Fibroblast of upper back skin (primary cell): ENCODE measurements at places on chromosomes 3 and 15.
A peak's percentile ranks its signal among the peaks of the same experiment; 100 is the strongest.

DNA sequence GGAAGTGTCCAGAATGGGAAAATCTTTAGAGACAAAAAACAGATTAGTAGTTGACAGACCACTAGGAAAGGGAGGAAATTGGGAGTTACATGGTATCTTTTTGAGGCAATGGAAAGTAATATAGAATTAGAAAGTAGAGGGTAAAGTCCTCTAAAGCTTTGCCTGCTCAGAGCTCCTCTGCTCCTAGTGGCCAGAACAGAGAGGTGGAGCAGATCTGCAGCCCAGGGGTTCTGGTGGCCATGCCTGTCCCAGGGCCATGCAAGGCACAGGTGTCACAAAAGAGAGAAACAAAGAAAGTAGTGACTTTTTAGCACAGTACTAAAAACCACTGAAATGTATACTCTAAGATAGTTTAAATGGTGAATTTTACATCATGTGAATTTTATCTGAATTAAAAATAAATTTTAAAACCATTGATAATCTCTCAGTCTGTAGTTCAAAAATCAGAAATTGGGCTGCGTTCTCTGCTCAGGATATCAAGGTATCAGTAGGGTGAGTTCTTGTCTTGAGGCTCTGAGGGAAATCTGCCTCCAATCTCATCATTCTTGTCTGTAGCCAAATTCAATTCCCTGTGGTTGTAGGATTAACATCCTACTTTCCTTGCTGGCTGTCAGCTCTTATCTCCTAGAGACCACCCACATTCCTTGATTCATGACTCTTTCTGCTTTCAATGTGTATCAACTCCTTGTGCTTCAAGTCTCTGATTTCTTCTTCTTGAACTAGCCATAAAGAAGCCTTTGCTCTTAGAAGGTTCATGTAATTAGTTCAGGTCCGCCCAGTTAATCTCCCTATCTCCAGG, 23.6 kb downstream of the PYGO1 start:
- no peak for DNase-seq

- DNase-seq = no peak
These were observed 196.5 kb upstream of the ATP11B start for GRCh38 chr3:182596676-182597410.

- DNase-seq = no peak
These were observed 58.9 kb downstream of the CD47 start for GRCh38 chr3:108031895-108032294.

GRCh38 chr15:47870956-47871625, 153.8 kb downstream of the SEMA6D start:
- peak; percentile 78 for DNase-seq

- no peak for DNase-seq
These were observed 82.4 kb upstream of the PTX3 start for GRCh38 chr3:157354254-157354653.

DNA sequence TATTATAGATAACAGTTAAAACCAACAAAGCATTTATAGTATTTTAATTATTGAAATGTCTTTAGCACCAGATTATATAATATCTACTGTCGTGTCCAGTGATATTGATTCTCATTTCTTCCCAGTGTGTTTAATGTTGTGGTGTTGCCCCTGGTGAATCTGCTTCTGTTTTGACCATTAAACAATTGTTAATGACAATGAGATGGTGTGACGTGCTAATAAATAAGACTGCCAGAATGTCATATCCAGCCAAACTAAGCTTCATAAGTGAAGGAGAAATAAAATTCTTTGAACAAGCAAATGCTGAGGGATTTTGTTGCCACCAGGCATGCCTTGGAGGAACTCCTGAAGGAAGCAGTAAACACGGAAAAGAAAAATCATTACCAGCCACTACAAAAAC, 480.0 kb upstream of the ROBO1 start:
- DNase-seq = no peak

DNA sequence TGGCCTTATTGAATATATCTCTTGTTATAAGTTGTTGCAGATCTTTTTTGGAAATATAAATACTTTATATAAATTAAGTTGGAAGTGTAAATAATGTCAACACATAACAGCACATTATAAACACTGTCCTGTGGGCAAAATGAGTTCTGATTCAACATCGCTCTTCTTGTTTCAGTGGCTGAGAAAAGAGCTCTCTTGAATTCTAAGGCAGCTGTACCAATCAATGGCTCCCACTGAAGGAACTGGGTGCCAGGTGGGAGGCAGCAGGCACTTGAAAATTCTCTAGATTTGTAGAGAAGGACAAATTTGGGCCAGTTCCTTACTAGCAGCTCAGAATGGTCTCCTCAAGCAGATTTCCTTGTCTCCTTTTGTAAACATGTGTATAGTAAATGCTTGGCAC, 45.6 kb downstream of the CHST2 start:
- no peak for DNase-seq

DNA sequence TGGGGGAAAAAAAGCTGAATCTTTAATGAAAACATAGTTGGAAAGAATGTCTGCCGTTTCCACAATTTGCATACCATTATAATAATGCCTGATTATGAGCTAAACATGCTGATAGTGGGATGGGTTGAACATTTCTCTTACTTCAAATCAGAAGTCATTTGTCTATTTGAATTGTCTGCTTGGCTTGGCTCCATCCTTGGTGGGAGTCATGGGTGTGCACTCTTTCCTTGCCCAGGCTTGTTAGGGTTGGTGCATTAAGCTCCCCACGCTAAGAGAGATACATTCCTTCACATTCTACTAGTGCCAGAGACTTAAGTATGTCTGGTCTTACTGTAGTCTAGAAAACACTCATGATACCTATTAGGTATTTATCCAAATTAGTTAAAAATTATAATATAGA, 121.4 kb upstream of the RARB start:
- DNase-seq = no peak

GRCh38 chr3:18188491-18188890, 236.6 kb downstream of the SATB1 start:
- DNase-seq = no peak

DNA sequence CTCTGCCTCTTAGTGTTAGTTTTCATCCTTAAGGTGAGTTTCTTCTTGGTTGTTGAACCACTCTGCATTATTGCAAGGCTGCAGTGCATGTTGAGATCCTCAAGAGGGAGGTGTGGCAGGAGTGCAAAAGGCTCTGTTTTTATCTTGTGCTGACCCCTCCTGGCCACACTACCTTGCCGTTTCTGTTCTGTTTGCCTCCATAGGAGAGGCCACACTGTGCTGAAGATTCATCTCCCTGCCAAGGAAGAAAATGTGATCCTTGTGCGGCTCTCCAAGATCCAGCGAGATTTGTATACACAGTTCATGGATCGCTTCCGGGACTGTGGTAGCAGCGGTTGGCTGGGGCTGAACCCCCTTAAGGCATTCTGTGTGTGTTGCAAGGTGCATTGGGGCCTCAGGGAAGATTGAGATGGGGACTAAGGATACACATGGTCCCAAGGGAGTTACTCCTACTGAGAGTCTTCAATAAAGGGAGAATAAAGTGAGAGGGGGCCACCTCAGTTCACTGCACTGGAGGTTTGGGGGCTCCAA, 33.0 kb upstream of the TEX264 start:
- DNase-seq = peak; percentile 36

GRCh38 chr15:83462953-83463433, 15.9 kb downstream of the SH3GL3 start:
- no peak for DNase-seq

GRCh38 chr15:88982304-88982945, 69.2 kb upstream of the MFGE8 start:
- peak; percentile 81 for DNase-seq

DNA sequence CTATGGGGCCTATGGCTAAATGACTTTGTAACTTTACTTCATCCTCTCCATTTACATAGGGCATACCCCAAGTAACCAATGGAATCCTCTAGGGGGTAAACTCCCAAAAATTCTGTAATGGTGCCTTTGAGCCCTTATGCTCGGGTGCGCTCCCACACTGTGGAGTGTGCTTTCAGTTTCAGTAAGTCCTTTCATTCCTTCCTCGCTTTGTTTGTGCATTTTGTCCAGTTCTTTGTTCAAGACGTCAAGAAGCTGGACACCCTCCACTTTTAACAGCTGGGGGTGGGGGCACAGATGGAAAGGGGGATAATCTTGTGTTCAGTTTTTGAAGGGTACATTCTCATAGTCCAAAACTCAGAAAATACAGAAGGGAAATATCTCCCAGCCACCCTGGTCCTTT, 84.4 kb upstream of the C2CD4B start:
- no peak for DNase-seq

DNA sequence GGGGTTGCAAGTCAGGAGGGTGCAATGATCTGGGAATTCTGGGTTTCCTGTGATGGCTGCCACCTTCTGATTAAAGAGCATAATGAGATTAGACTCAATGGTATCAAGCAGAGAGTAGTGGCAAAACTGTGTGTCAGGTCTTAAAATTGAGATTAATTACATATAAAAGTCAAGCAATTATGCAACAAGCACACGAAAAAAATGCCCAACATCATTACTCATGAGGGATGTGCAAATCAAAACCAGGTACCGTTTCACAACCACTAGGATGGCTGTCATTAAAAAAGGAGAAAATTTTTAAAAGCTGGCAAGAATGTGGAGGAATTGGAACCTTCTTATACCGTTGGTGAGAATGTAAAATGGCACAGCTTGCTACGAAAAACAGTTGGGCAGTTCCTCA, 205.0 kb downstream of the OSBPL10 start:
- peak; percentile 11 for DNase-seq

- no peak for DNase-seq
These were observed 129.1 kb downstream of the HCN4 start for GRCh38 chr15:73239564-73240215.

- DNase-seq = no peak
These were observed 196.4 kb downstream of the SUCNR1 start for GRCh38 chr3:152069871-152070270.

DNA sequence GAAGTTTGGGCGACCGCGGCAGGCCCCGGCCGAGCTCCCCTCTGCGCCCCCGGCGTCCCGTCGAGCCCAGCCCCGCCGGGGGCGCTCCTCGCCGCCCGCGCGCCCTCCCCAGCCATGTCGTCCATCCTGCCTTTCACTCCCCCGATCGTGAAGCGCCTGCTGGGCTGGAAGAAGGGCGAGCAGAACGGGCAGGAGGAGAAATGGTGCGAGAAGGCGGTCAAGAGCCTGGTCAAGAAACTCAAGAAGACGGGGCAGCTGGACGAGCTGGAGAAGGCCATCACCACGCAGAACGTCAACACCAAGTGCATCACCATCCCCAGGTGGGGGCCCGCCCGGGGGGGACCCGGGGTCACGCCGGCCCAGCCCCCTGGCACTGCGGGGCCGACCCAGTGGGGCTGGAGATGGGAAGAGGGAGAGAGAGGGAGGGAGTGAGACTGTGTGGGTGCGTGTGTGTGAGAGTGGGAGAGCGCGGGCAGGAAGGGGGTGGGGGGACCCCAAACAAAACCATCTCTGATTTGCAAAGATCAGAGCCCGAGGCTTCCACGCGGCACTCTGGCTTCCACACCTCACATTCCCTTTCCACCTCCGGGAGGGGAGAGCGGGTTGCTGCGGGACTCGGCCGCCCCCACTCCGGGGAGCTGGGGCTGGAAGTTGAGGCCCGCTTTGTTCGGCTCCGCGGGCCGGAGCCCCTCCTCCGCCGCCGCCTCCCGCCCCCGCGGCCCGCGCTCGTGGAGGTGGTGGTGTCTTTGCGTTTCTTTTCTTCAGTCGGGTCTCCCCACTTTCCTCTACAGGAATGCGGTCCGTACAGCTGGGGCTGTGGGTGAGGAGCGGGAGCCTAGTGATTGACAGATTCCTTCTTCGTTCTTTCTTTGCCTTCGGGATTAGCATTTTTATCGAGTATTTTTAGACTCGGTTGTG, 898 bp downstream of the SMAD3 start:
- no peak for DNase-seq

DNA sequence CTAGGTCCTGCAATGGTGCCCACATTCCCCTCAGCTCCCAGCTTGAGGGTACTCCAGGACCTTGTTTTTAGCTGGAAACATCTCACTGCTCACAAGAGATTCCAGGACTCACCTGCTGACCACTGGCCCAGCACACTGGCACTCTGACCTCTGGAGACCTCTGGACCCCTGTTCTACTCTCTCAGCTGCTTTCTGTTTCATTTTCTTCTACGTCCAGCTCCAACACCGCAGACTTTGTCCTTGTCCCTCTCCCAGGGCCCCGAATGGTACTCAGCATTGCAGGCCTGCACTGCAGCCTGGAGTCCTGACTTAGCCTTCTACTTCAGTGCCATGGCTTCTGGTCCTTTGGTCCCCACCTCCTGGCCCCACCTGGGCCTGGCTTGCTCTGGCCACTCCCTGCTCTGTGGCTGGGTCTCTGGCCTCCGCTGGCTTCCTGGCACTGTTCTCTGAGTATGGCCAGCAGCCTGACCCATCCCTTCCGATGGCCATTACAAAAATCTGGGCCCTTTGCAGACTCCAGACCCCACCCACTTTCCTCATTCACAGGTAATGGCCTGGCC, 27.9 kb downstream of the KY start:
- no peak for DNase-seq

GRCh38 chr15:101028321-101028720, 109.2 kb downstream of the LRRK1 start:
- no peak for DNase-seq

GRCh38 chr3:72533591-72534473, 314.4 kb downstream of the SHQ1 start:
- no peak for DNase-seq

DNA sequence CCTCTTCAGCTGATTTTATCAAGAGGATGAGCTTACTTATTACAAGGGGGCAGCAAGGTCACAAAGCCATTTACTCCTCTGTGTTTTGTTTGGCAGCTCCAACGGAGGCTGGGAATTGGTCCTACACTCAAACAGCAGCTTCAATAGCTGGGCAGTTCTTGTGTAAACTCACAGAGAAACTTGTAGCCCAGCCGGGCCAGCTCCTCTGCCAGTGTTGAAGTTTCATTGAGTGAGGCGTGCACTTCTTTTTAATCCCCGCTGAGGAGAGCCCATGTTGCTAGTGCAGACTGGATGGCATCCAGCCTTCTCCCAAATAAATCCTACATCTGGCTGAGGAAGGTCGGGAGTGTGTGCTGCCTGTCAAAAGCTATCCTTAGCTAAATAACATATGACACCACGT, 59.5 kb downstream of the BFSP2 start:
- DNase-seq = no peak

- DNase-seq = no peak
These were observed 115.7 kb downstream of the PDZRN3 start for GRCh38 chr3:73509066-73509465.

- DNase-seq = no peak
These were observed 45.3 kb upstream of the MAP3K13 start for GRCh38 chr3:185317674-185318073.
